ENCODE measurements at places on chromosomes 2 and 18. TPM values are rescaled to one million over a fixed set of nuclear protein-coding genes. Genes with fewer than 3 reads are reported as not detected.

GRCh38 chr2:152166633-152167032, 8.9 kb downstream of the STAM2 start:
- DNase-seq, result no peak

DNA sequence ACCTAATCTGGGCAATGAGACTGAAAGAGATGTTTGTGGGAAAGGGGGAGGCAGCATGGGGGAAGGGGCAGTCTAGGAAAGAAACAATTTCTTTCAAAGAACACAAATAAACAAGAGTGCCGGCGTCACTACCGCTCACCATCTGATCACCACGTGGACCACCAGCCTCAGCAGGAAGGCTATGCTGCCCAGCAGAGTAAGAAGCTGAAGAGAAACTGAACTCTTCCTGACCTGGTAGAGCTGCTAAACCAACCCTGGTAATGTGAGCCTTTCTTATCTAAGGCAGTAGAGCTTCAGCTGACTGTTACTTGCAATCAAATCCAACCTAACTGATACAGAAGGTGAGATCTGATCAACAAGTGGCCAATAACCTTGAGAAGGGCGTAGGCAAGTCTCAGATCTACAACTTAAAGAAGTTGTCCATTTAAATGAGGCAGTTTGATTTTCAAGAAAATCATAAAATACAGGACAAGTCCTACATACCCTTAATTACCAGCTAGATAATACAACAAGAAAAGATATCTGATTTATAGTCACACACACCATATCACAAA, 44.2 kb upstream of the SPTBN1 start:
- no peak for DNase-seq

The ZBTB7C gene
- 2.4 TPM for polyA plus RNA-seq

DNA sequence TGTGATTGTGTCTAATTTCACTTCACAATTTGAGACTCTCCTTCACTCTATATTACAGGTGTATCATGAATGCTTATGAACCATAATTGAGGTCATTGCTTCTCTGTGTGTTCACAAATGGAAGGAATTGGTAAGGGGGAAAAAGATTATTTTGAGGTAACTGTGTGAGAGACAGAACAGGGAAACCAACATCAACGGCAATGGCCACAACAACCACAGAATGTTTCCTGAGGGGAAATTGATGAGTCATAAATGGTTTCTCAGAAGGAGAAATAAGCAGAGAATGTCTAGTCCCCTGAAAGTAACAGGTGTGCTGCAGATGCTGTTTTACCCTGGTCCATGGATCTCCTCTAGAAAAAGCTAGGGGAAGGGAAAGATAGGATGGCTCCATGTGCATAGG, 361.2 kb upstream of the GALNT5 start:
- peak; percentile 77 for DNase-seq

The MYO1B gene
- polyA plus RNA-seq, result 128 TPM

The RMND5A gene
- polyA plus RNA-seq, result 18.8 TPM

DNA sequence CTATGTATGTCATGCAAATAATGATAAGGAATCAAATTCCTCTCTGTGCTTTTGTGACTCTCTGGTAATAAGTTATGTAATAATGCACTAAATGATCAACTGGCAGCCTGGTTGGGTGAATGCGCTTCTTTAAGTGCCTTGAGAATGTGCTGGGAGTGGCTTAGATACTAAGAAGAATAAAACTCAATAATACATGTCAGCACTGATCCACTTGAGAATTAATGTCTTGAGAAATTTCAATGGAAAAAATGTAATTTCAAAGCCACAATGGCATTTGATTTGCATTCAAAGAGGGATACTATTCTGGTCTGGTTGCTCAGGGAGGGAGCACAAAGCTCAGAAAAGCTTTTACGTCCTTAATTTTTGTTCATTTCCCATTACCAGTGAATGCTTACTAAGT, 137.7 kb upstream of the MMADHC start:
- DNase-seq, result no peak

DNA sequence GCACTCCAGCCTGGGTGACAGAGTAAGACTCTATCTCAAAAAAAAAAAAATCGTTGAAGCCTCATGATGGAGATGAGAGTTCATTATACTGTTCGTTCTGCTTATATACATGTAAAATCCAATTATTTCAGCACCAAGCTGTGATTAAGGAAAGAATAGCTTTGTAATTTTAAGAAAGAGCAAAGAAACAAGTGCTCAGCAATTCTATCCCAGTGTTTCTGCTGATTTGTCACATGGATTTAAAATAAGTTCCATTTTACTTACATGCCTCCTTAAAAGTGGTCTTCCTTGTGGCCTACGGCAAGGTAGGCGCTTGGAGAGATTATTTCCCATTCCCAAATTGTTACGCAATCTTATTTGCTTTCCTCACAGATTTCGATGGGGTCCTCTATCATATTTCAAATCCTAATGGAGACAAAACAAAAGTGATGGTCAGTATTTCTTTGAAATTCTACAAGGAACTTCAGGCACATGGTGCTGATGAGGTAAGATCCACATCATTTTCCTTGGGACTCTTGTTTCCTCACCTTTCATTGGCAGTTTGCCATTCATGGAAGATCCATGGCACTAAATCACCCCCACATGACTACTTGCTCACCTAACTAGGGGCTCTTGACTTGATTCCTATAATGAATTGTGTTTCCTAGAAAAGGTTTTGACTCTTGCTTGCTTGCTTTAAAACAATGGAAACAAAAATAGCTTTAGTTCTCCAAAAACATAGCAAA, 11.5 kb downstream of the ARPC2 start:
- DNase-seq, result peak; percentile 54

- no peak for DNase-seq
Measured at GRCh38 chr2:1990724-1991123, 246.4 kb upstream of the PXDN start.

- DNase-seq, result no peak
Measured at GRCh38 chr2:231525248-231526163, 4.7 kb downstream of the NMUR1 start.

The SERPINB3 gene
- polyA plus RNA-seq, result 12.3 TPM

GRCh38 chr2:17878281-17879136, at the start of gene KCNS3:
Gene KCNS3, plus strand, starts transcription at chr2:17878667. Its CDS starts 52,342 bp downstream, at chr2:17931009.
- peak; percentile 43 for DNase-seq

The SLC5A7 gene
- polyA plus RNA-seq, result not detected

DNA sequence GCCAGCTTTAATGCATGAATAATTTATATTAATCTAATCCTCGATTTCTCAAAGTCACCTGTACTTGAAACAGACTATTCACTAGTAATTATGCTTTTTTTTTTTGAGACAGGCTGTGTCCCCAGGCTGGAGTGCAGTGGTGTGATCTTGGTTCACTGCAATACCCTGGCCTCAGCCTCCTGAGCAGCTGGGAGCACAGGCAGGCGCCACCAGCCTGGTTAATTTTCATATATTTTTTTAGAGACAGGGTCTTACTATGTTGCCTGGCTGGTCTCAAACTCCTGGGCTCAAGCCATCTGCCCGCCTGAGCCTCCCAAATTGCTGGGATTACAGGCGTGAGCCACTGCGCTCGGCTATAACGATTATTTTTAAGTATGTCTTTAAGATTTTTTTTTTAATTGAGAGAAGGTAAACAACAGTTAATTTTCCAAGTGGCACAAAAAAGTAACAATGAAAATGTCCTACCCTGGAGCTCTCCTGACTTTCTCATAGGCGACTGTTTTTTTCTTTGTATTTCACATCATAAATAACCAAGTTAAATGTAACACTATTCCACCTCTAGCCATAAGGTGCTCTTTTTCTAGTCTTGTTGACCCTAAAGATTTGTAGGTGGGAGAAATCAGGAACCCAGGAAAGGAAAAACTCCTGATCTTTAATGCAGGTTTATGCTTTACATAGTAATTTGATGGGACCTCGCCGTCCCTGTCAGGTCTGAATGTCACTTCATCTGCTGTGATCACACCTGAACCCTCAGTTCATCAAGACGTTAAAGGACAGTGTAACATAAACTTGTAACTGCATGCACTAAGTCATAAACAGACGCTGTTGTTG, 1.3 kb upstream of the ANKRD12 start:
- no peak for DNase-seq

DNA sequence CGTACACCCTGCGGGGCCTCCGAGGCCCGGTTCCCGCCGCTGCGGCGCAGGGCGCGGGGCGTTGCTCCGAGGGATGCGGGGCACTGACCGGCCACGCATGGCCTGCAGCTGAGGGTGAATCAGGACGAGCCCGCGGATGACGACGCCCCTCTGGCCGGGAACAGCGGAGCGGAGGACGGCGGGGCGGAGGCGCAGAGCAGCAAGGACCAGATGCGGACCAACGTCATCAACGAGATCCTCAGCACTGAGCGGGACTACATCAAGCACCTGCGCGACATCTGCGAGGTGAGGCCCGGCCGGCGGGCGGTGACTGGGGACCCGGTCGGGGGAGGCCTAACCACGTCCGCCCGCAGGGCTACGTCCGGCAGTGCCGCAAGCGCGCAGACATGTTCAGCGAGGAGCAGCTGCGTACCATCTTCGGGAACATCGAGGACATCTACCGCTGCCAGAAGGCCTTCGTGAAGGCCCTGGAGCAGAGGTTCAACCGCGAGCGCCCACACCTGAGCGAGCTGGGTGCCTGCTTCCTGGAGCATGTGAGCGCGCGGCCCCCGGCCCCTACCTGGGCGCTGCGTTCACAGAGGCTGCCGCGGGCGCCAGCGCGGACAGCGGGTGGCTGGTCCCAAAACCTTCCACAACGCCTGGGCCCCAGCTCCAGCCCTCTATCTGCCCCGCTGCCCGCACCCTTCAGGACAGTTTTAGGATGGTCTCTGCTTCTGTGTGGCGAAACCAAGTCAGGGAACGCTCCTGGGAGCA, 53.2 kb downstream of the FAM168B start:
- no peak for DNase-seq

The LYG2 gene
- 0.48 TPM for polyA plus RNA-seq

GRCh38 chr18:54209471-54210180, 14.8 kb downstream of the MBD2 start:
- DNase-seq, result peak; percentile 72

The MARCHF4 gene
- 1.5 TPM for polyA plus RNA-seq

DNA sequence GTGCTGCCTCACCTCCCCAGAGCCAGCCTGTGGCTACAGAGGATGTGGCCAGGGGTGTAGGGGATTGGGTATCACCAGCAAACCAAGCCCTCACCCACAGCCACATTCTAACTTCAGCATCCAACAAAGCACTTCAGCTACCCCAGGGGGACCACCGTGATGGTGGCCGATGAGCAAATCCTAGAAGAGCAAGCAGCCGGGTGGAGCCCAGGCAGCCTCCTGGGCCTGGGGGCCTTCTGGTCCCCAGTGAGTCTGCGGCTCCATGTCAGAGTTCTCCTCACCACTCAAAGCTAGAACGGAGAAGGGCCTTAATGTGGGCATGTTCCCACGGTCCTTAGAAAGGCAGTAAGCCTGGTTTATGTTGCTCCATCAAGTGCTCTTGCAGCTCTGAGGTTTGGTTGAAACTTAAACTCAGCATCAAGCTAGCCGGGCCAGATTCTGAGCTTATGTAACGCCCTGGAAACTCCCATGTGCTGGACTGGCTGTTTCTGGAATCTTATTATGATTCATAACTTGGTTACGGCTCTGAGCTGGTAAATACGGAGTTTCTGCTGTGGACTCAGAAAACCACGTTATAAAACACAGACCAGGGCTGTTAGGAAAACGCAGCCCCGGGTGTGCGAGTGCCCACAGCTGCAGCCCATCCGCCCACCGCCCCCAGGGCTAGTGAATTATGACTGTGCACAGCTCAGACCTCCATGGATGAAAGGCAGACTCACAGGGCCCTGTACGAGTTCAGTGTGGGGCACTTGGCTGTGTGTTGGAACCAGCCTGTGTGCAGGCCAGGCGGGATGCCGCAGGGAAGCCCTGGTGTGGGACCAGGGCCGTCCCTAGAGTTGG, 99.8 kb downstream of the SEPTIN10 start:
- DNase-seq, result peak; percentile 86

GRCh38 chr2:203534621-203535077, 452 bp downstream of the RAPH1 start:
- peak; percentile 39 for DNase-seq

DNA sequence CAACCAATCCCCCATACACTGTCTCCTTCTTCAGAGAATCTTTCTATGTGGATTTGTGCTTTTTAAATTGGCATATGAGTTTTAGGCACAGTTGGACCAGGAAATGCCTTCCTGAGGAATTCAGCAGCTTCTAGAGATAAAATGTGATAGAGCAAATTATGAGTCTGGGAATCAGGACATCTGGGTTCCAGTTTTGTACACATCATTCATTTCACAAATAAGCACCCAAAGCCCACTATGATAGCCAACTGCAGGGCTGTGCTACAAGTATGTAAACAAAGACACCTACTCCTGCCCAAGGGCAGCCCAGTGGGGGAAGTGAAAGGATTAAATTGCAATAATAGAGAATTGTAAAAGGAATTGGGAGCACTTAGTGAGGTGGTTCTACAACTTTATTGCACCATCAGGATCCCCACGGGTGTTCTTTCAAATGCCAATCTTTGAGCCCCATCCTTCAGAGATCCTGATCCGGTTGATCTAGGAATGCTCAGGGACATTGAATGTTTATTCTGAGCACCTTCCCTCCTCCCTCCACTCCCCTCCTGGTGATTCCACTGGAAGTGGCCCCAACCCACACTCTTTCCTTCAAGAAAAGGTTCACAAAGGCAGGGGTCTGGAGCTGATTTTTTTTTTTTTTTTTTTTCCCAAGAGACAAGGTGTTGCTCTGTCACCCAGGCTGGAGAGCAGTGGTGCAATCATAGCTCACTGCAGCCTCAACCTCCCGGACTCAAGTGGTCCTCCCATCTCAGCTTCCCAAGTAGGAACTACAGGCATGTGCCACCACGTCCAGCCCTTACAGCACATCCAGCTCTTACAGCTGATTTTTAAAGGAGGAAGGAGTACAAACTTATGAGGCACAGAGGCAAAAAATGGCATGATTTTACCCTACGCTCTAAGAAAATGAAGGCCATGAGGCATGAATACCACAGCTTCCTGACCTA, 11.1 kb upstream of the KCMF1 start:
- peak; percentile 30 for DNase-seq

GRCh38 chr2:136407117-136407951, 289.4 kb upstream of the CXCR4 start:
- no peak for DNase-seq

DNA sequence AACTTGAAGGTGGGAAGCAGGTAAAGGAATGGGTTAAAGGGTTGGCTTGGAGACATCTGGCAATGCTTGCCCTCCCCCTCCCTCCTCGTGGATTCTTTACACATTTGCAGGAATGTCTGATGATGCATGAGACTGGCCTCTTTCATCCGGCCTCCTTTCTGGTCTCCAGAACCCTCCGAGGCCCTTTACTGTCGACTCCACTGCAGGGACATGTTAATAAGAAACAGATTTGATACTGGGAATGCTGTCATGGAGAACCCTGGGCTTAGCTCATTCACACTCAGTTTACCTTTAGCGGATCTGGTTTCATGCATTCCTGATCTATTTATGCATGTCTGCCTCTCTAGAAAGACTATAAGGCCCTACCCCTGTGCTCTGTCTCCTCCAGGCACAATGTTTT, 238.7 kb downstream of the TGIF1 start:
- DNase-seq, result peak; percentile 57

All from mammary epithelial cell (primary cell).